ENCODE measurements at places on chromosomes 7 and 10. TPM values are rescaled to one million over a fixed set of nuclear protein-coding genes. Genes with fewer than 3 reads are reported as not detected.
A peak's percentile ranks its signal among the peaks of the same experiment; 100 is the strongest.

GRCh38 chr7:100840470-100841100 lies 11.9 kb upstream of the SLC12A9 start:
- no peak for DNase-seq

DNA sequence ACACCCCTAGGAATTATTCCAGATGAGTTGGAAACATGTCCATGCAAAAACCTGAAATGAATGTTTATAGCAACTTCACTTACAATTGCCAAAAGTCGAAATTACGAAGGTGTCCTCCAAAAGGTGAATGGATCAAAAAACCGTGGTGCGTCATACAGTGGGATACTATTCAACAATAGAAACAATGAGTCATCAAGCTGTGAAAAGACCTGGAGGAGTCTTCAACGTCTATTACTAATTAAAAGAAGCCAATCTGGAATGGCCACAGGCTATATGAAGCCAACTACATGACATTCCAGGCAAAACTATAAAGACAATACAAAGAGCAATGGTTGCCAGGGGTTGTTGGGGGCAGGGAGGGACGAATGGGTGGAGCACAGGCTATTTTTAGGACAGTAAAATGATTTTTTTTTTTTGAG lies 12.6 kb upstream of the PPP2R2D start:
- no peak for DNase-seq

The TUBB8 gene
- total RNA-seq = not detected

GRCh38 chr7:21064698-21065648 lies 278.3 kb upstream of the SP8 start:
- DNase-seq = no peak

GRCh38 chr10:6567884-6568283 lies 12.2 kb downstream of the PRKCQ start:
- DNase-seq = no peak

- DNase-seq = peak; percentile 50
Observed at GRCh38 chr7:28329661-28330363, 82.5 kb upstream of the CREB5 start.

DNA sequence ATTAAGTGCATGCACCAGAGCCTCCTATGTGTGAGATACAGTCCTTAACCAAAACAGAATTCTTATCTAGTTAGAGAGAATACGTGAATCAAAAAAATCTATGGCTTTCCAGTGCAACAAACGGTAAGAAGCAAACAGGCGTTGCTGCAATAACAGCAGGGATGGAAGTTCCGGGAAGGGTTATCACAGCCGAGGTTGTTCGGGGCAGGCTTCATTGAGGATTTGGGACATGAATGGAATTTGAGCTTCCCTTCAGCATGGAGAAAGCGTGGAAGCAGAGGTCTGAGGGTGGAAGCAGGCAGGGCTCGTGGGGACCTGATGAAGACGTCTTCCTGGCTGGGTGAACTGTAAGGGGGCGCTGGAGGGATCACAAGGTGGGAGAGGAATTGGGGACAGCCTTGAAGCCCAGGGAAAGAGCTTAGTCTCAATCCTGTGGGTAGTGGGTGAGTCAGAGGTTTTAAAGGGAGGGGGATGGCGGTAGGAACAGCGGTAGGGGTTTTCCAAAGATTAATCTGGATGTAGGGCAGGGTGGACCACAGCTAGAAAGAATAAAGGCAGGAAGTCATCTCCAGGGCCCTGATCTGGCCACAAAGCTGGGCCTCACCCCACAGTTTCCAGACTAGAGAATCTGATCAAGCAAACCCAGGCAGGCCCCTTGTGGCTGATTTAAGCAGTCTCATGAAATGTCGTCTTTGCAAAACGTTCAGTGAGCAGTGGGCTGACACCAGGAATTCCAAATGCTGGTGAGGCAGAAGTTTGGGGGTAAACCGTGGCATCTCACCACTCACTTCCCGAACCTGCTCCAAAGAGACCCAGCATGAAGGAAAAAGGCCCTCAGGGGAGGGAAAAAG lies 65.1 kb downstream of the CALML3 start:
- no peak for DNase-seq

DNA sequence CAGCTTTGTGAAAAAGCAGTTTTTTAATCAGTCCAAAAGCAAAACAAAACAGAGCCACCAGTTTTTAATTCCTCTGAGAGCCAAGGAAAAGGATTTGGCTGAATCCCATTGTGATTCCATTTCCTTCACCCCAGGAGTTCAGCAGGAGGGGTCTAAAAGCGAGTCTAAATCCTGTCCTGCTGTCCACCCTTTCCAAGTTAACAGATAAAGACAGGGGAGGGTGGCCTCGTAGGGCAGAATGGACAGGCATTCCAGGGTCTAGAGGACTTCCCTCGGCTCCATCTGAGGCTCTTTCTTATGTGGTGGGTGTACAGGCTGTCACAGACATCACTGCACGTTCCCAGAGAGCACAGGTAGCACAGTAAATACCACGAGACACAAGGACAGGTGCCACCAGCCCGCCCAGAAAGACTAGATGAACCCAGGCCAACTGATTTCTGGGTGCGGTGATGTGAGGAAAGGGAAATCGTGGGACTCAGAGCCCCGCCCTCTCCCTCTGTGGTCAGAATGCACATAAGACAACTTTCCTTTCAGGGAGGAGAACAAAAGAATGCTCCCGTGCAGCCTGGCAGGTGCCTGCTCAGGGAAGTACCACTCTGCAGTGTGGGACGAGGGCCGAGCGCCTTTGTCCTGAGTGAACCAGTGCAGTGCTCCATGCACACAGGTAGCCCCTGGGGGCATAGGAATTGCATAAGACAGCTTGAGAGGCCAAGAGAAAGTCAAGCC lies 119.7 kb downstream of the ABLIM1 start:
- peak; percentile 38 for DNase-seq

All from CD4-positive, CD25-positive, alpha-beta regulatory T cell (primary cell).